ENCODE measurements at places on chromosomes 7 and 10.
A peak's percentile ranks its signal among the peaks of the same experiment; 100 is the strongest.

- DNase-seq = no peak
Observed at GRCh38 chr7:70356787-70357328, 758.6 kb downstream of the AUTS2 start.

DNA sequence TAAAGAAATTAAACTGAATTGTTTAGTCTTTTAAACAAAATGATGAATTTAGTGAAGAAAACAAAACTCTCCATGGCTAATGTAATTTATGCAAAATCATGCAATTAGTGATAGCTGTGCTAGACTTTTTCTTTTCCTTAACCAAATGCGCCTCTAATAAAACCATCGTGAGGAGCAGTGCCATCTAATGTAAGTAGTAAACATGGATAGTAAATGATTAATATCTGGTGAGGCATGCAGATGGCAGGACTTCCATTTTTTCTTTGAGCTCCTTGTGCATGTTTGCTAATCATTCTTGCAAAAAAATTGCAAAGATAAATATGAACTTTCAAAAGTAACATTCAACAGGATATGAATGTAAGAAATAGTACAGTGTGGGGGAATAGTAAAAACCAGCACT lies 2.3 kb downstream of the INSYN2A start:
- DNase-seq = no peak

DNA sequence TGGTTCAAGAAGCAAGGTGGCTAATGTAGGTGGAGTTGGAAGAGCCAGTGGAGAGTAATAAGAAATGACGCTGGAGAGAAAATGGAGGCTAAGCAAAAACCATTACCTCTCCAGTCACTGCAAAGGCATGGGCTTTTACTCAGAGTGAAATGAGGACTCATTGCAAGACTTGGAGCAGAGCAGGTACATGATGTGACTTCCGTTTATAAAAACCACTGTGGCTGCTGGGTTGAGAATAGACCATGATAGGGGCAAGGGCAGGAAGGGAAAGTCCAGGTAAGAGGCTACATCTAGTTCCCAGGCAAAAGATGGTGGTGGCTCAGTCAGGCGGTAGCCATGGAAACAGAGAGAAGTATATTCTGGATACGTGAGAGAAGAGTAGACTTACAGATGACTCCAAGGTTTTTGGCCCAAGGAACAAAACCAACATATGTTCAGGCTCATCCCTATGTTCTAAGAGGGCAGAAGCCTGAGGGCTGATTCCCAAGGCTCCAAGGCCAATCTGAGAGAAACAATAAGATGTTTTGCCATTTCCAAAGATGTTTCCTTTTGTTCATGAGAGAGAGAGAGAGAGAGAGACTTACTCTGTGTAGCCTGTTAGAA lies 21.5 kb upstream of the PDE1C start:
- no peak for DNase-seq

DNA sequence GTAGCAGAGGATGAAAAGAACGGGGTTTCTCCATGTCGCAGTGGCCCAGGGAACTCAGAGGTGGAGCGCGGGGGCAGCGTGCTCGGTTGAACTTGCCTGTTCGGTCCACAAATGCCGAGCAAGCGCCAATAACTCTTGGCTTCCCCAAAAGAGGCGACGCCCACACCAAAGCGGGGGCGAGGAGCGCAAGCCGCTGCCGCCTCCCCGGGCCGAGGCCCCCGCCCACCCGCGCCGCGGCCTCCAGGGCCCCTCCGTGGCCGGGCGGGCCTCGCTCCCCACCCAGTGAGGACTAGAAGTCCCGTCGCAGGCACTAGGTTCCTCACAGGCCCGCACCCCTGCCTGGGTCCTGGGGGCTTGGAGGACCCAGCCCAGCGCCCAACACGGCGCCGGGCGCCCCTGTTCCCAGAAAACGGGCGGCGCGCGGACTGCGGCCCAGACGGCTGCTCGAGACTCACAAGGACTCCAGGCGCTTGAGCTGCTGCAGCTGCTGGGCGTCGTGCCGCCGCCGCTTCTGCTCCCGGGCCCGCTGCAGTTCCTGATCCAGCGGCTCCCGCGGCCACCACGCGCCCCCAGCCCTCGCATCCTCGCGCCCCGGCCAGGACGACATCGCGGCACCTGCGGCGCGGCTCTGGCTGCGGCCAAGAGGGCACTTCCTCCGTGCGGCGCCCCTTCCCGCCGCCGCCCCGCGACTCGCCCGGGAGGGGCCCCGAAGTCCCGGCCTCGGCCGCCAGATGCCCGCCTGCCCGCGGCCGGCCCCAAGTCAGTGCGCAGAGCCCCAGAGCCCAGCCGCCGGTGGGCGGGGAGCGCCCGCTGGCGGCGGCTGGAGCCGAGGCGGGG lies 14.6 kb upstream of the FKBP9 start:
- DNase-seq = peak; percentile 62

- no peak for DNase-seq
Observed at GRCh38 chr10:1292611-1293031, 236.4 kb downstream of the WDR37 start.

- DNase-seq = no peak
Observed at GRCh38 chr10:12909182-12909835, 92.2 kb downstream of the CCDC3 start.

Measured in stimulated activated CD4-positive, alpha-beta T cell treated with anti-CD3 and anti-CD28 coated beads, Interleukin-12 subunit alpha, Interleukin-12 subunit beta, amount 100 ng/mL, for 24 hours (primary cell).